CD4-positive, alpha-beta T cell treated with Interleukin-2 at 100 ng/mL for 4 hours (primary cell): ENCODE measurements at places on chromosomes 1 and 21.

DNA sequence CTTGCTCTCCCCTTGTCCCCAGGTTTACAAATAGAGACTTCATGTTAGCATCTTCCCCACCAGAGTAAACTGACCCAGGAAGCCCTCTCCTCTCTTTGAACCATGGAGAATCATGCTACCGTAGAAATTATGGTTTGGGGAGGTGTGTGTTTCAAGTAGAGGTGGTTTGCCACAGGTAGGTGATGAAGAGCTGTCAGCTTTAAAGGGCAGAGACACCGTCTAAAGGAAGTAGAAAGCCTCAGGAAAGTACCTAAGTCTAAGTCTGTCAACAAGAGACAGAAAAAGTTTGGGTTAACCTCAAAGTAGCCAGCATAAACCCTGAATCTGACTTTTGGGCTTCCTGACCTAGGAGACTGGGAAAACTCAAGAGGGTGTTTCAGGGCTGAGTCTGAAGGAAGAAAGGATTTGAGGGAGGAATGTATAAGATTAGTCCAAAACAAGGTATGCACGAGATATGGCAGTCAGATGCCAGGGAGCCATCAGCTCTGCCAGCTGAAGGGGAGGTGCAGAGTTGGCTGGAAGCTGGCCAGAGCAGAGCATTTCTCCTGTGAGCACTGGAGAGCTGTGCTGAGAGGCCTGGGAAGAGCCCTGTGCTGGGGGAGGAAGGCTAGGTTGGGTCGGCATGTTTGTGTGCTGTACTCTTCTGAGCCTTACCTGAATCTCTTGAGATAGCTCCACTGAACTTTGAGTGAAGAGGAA is 14.3 kb downstream of the ADAMTSL4 start:
- peak; percentile 86 for DNase-seq

DNA sequence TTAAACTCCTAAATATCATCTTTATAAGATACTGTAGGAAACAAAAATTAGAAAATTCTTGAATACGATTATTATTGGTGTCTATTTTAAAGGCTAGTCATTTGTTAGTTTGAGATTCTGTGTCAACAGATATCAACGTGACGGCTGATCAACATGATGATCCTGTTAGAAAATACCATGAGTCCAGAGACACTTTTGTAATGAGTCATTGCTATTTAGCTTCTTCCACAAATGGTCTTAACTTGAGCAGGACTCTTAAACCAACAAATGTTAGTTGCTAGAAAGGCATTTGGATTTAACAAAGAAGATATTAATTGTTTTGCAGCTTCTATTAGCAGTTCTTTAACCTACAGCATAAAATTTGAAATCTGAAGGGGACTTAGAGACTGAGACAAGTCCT is 131.2 kb downstream of the TGFB2 start:
- no peak for DNase-seq

DNA sequence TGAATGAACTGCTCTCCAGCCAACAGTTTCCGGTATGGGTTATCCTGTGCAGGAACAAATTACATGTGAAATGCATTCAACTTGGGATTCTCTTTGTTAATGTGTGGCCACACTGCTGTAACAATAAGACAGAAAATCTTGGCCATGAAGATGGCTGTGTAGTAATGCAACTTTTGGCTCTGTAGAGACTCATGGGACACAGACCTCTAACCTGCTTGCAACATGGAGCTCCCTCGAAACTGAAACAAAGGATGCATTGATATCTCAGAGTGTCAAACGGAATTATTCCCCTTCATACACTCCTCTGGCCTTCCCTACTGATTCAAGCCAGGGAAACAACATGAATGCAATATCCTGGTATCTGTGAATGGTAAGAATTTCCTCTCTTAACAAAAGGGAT is 559.3 kb upstream of the ZRANB2 start:
- no peak for DNase-seq

- DNase-seq: no peak
Observed at GRCh38 chr1:100989306-100990077, 36.1 kb downstream of the DPH5 start.

DNA sequence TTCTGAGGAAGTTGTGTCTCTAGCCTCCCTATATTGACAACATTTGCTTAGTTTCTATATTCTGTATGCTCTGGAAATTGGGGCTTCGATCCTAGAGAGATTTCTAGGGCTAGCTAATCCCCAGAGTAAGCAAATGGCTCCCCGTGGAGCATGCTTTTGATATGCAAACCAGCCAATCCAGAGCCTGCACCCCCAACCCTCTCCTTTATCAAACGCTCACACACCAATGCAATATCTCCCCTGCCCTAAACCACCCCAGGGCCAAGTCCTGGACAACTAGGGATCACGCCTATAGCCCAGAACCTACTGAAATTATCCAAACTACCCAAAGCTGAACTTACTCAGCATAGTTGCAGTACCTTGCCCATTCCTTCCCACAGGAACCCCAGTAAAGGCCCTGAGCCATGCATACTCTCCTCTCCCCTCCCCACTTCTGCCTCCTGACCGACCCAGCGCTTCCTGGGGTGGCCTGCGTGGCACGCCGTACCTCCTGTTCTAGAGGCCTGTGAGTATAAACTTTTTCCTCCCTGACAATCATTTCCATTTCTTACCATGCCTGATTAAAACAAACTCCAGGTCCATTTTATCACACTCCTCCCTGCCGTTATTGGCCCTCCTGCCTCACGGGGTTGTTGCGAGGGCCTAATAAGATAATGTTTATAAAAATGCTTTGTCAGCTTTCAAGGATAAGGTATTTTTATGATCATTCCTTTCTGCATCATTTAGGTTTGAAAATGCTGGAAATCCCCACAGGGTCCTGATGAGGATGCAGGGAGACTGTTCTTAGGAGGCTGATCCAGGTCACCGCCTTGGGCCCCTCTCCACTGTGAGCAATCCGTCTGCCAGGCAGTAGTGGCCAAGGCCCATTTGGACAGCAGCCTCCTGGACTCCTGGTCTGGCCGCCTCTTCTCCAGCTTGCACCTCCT is 102.7 kb downstream of the TENT5C start:
- DNase-seq: no peak

DNA sequence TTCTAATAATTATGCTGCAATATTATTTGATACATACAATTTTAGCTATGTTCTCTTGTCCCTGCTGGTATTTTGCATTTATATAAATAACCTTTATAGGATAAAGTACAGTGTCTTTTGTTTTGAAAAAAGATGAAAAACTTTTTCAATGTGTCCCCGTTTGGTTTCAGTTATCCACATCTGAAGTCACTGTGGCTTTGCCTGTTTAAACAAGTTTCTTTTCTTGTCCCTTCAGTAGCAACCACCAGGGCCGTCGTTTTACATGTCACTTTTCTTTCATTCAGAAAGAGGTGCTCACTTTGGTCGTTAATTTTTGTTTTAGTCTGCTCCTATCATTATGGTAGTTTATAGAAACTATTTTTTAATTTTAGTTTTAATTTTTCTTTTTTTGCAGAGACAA is 41.4 kb downstream of the RABGAP1L start:
- no peak for DNase-seq

DNA sequence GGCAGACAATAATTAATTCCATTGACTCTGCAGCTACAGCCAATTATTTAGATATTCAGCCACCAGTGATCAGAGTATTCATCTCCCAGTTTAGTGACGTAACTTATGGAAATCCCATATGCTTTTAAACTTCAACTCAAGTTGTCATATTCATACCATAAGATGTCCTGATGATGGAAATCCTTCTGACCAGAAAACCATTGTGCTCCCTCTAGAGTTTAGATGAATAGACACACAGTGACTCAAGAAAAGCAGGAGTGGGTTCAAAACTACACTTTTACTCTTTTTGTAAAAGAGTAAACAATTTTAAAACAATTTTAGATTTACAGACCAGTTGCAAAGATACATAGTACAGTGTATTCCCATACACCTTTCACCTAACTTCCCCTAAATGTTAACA is 463.7 kb downstream of the KCNT2 start:
- no peak for DNase-seq

DNA sequence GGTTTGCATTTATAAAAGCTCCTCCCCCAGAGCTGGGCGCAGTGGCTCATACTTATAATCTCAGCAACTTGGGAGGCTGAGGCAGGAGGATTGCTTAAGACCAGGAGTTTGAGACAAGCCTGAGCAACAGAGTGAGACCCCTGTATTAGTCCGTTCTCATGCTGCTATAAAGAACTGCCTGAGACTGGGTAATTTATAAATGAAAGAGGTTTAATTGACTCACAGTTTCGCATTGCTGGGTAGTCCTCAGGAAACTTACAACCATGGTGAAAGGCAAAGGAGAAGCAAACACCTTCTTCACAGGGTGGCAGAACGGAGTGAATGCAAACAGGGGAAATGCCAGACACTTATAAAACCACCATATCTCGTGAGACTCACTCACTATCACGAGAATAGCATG is 52.5 kb downstream of the ZNF684 start:
- no peak for DNase-seq

GRCh38 chr1:96214982-96215381 is 506.6 kb upstream of the PTBP2 start:
- no peak for DNase-seq

GRCh38 chr1:171298696-171299095 is 15.3 kb upstream of the FMO4 start:
- DNase-seq: no peak

DNA sequence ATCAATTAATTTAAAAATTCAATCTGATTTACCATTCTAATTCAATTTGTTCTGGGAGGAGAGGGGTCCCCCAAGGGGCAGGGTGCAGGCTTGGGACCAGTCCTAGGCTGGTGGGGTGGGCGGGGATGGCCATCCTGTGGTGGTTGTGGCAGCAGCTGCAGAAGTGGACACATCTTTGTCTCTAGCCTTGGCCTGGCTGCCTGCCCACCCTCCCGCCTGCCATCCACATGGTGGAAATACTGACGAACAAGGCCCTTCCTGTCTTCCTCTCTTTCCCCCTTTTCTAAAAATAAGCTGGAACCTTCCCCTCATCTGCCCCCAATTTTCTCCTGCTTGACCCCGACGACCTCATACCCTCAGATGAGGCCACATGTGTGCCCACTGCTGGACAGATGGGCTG is 130.9 kb downstream of the FOXD2 start:
- no peak for DNase-seq

DNA sequence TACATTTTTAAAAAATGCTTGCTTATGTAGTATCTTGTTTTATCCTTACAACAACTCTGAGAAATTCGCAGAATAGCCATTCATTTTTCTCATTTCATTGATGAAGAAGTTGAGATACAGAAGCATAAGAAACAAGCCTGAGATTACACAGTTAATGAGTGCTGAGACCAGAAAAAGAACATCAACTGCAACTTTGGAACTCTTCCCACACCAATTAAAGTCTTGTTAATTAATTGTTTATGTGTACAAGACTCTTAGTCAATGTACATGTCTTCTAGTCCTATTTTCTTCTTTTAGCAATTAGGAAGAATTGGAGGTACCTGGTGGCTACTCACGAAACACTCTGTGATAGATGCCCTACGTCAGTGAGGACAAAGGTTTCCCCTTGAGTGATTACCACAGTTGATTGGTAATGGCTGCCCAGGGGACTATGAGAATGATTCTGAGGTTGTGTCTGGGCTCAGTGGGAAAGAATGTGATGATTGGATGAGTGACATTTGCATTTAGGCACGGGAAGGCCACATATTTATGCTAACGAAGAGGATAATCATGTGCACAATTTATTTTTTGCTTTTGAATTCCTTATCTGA is 187.4 kb upstream of the KCNK2 start:
- no peak for DNase-seq

DNA sequence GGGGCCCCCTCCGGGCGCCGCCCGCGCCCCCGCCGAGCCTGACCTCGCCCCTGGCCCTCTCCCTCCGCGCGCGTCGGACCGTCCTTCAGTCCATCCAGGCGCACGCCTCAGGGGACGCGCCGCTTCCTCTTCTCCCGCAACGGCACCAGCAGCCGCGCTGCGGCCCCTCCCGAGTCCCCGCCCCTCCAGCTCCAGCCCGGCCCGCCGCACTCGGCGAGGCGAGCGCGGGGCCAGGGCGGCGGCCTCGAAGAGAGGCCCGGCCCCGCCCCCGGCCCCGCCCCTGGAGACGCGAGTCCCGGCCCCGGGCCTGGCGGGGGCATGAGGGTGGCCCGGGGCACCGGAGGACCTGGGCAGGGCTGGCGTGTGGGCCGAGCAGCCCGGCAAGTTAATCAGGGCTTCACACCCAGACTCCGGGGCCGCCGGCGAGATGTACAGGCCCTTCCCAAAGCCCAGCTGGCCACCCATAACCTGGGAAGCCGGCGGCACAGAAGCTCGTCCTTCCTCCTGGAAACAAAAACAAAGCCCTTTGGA is at the start of gene IGSF3:
IGSF3 (minus strand) TSS at position 159 of the 531 bp plus-strand sequence. CDS start 1,407 bp downstream, outside the sequence.
- peak; percentile 17 for DNase-seq

DNA sequence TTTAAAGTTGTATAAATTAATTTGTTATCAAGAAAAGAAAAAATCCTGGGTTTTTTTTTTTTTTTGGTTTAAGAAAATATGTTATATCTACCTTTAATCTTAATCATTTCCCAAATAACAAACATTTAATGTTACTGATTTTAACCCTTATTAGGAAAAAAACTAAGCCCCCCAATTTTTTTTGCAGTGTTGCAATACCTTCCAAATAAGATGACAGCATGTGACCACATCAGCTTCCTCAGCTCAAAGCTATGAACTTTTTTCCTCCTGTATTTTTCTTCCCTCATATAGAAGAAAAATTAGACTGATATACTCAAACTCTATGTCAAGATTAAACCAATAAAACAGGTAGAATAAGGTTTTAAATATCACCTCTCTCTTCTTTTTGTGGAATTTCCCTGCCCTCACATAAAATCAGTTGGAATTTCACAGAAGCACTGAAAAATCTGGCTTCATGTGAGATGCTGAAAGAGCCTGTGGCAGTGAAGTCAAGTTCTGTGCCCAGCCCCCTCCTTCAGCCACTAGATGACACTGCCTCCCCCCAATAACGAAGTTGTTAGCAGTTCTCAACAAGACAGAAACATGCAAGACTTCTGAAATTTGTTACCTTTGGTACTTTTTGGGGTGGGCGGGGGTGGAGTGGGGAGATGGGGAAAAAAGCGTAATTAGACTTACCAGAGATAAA is 9.6 kb upstream of the SMYD2 start:
- DNase-seq: no peak

- DNase-seq: no peak
Observed at GRCh38 chr1:111480674-111481073, 6.9 kb downstream of the C1orf162 start.

- no peak for DNase-seq
Observed at GRCh38 chr1:78527706-78528105, 36.9 kb downstream of the PTGFR start.

GRCh38 chr1:53899708-53900107 is 5.7 kb downstream of the DIO1 start:
- DNase-seq: no peak

- DNase-seq: no peak
Observed at GRCh38 chr1:99098589-99098988, 93.9 kb upstream of the PLPPR5 start.

DNA sequence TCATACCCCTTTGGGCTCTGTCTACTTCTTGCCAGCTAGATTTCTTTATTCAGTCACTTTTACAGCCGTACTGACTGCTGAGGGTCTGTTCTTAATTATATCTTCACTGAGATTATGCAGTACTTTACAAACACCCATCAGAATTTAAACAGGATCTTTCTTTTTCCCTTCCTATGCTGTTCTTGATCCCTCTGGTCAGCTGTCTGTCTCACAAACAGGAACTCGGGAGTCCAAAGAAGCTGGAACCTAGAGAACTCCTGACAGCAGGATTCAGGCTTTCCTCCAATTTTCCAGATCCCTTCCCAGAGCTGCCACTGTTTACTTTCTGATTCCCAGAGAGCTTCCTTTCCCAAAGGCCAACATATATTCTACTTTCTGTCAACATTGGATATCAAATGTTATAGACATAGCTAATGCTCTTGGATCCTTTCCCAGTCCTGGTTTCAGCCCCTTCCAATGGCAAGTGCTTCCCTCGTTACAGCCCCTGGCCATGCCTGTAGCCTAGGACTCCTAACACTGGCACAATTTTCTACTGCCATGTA is 59.5 kb downstream of the ATP2B4 start:
- no peak for DNase-seq

GRCh38 chr1:35866991-35867390 is 16.0 kb upstream of the AGO1 start:
- DNase-seq: no peak
